NAMALWA (cell line): ENCODE measurements at places on chromosomes 3 and 15.

DNA sequence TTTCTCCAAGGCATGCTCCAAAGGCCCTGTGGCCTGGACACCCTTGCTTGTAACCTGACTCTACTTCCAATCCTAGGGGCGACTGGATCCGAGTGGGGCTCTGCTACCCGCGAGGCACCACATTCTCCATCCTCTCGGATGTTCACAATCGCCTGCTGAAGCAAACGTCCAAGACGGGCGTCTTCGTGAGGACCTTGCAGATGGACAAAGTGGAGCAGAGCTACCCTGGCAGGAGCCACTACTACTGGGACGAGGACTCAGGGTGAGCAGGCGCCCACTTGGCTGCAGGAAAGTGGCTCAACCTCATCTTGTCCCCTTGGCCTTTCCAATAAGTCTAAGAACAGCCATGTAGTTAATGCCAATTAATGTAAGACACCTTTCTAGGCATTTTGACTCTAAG is 51.9 kb downstream of the MESD start:
- no peak for DNase-seq

DNA sequence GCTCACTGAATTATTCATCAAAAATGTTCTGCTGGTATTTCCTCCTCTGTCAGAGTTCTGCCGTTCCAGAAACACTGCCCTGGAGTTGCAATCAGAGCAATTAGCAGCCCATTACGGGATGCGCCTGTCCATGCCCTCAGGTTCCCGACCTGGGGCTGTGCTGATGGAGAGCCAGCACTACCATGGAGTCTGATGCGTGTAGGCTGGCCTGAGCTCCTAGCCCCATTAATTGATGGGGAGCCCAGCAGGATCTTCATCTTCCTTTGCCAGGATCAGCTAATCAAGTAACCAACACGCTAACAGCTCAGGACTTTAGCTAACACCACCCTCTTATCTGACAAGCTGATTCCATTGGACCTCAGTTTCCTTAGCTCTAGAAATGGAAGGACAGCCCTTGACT is 164.2 kb downstream of the ABHD5 start:
- DNase-seq, result no peak

DNA sequence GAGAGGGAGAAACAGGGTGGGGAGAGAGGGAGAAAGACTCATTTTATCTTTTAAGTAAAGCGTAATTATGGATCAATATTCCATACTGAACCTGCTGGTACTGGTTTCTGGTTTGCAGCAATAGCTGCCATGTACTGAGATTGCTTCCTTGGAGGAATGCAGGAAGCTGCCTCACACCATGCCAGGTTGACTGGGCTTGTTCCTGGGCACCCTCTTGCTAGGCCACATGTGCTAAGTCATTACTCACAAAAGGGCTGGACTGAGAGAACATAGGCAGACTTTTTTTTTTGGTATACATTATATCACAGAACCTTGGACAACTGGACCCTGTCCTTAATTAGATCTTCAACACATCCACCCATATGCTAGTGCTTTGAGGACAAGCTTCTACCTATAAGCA is 193.4 kb downstream of the ZNF621 start:
- DNase-seq, result no peak

DNA sequence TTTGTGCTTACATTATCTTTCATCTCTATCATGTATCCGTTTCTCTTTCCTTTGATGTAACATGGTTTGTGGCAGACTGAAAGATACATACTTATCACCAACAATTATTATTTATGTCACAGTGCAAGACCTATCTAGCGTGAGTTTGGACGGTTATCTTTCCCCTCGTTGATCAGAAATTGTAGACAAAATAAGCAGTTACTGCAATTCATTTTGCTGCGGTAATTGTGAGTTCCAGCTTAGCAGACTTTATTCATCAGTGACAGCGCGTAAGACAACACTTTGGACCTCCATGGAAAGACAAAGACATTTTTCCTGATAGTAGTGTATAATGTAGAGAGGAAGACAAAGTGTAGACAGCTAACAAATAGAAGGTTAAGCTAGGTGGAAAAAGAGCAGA is 51.0 kb upstream of the UTS2B start:
- DNase-seq, result no peak

DNA sequence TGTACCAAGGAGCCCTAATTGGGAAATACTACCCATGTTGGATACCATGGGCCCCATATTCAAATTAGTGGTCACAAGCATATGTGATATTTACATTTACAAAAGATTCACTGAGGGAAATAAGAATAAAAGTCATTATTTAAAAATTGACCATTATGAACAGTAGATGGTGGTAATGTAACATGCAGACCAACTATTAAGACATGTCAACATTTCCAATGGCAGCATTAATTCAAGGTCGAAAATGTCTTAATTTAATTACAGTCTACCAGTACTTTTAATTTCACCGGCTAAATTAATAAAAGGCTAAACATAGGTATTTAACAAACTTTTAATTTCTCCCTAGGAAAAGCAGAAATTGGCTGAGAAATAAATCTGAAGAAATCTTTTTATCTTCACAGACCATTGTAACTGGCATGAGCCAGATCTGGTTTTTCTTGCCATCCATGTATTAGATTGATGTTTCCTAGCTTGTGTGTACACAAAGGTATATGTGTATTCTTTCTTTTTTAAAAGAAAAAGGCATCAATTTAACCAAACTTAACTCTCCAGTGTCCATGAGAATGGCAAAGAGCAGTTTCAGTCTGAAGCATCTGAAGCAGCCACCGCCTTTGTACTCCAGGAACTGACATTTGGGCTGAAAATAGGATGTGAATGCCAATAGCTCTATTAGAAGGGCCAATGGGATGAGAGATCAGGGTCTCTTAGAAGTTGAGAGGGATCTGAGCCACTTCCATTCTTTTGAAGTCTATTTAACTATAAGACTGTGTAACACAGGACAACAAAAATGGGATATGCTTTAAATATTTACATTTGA is 26.6 kb downstream of the NEK11 start:
- peak; percentile 36 for DNase-seq

DNA sequence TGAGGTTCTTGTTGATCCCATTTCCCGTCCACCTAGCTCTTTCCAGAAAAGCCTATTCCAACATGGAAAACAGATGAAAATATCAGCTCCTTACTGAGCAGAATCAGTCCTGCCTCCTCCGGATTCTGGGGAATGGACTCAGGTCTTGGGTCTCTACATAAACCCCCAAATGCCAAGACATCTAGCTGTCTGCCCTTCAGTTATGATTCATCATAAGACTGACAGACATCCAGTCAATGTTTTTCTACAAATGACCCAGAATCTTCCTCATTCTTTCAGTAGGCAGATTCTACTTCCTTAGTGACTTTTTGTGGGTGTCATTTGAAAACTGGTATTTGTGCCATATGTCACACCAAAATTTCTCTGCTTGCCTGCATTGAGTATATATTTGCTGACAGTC is 103.0 kb upstream of the TGFBR2 start:
- DNase-seq, result no peak

- DNase-seq, result no peak
These were observed 157.2 kb downstream of the CADPS start for GRCh38 chr3:62718011-62718410.

DNA sequence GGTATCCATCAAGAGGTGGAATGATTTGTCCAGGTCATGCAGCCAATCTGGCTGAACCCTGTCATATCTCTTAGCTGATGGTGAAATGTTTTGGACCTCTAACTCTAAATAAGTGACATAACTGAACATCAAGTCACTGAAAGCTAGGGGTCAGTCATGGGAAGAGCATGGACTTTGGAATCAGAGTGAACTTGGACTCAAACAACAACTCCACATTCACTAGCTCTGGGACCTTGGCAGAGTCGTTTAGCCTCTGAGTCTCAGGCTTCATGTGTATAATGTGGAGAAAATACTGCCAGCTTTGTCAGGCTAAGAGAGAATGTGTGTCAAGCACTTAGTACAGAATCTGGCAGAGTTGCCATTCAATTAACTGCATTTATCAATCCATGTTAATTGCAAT is 557.8 kb upstream of the CFAP20DC start:
- no peak for DNase-seq

DNA sequence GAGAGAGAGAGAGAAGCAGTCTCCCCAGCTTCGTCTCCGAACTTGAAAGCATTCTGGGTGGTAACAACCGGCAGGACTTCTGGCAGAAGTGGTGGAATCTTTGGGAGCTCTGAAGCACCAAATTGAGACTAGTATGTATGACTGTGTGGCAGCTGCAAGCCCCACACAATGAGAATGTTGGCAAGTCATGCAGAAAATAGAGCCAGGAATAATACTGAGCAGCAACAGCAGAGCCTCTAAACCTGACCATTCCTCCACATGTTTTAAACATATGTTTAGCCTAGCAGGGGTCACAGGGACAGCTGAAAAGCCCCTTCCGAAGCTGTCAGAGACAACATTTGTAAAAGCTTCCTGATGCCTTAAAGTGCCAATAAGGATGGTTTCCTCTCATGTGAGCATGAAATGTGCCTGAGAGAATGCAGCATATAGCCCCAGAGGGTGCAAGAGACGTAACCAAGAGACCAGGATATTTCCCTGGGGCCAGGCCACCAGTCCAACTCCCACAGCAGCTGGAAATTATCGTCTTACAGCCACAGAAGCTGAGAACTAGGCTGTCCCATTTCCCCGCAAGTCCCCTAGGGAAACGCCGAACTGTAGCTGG is 178.6 kb upstream of the CCDC54 start:
- no peak for DNase-seq

DNA sequence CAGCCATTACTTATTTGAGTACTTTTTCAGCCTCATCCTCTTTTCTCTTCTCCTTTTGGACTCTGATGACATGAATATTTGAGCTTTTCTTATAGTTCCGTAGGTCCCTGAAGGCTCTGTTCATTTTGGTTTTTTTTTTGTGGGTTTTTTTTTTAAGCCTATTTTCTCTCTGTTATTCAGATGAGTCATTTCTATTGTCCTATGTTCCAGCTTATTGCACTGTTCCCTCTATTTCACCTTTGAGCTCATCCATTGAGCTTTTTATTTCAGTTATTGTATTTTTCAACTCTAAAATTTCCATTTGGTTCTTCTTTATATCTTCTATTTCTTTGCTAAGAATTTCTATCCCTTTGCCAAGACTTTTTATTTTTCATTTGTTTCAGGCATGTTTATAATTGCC is 7.2 kb upstream of the MGLL start:
- DNase-seq, result no peak

DNA sequence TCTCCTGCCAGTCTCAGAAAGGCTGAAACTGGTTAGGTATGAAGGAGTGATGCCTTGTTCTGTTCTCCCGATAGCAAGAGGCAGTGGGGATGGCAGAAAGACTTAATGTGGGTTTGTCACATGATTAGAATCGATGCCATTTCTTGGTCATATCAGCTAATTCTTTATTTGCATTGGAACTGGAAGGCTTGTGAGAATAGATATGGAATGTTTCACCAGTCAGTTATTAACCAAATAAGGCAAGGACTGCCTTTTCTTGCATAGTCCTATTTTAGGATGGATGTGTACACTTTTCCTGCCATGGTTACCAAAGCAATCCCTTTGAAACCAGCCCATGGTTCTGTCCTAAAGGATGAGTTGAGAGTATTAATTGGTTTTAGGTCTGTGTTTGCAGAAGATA is 33.7 kb downstream of the FILIP1L start:
- DNase-seq, result no peak

DNA sequence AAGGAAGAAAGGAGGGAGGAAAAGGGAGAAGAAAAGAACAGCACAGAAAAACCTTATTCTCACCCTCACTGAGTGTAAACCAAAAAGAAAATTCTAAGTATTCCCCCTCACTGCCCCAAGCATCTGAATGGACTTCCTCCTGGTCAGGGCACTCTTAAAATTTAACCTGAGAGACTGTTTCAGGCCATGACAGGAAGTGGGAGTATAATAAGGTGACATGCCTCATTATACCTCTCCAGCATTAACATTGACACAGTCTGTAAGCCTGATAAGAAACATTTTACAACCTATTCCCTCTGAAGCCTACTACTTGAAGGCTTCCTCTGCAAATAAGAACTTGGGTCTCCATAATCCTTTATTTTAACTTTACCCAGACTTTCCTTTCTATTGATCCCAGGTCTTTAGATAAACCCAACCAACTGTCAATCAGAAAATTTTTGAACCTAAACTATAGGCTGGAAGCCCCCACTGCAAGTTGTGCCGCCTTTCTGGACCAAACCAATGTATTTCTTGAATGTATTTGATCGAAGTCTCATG is 41.7 kb downstream of the SLCO2A1 start:
- no peak for DNase-seq

DNA sequence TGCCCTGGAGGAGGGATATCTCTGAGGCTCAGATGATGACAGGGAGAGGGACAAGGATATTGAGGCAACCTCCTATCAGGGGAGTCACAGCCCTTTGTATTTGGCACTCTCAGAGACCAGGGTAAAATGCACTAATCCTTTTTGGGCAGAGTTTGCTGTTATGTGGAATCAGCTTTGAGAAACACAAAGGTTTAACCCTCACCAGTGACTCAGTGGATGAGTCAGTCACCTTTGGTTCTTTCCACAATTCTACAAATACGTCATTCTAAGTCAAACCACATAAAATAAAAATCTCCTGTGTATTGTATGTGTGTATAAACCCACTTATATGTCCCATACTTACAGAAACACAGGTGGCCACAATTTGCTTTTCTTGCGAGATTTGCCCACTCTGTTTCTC is 5.1 kb downstream of the LSAMP start:
- DNase-seq, result no peak

DNA sequence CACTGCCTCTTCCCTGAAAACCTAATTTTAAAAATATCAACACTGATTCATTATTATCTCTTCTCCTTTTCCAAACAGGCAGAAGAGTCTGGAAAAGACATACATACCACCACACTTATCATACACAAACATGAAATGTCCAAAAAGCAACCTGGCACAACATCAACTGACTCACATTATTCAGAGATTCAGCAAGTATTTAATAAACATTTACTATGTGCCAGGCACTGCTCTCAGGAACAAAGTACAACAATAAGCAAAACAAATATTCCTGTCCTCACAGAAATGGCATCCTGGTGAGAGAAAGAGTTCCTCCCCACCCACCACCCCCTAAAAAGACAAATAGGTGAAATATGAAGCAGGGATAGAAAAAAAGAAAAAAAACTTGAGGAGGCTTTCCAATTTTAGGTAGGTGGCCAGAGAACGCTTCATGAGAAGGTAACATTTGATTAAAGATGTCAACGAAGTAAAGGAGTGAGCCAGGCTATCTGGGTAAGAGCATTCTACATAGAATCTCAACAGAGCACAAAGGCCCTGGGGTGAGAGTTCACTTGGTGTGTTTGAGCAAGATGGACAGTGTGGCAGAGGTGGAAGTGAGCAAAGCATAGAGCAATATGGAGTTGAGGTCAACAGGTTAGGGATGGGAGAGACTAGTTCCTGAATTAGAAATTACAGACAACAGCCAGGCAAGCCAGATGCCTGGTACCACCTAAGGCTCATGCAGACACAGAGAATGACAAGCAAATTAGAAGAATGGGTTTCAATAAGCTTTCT is 141.7 kb downstream of the OSBPL10 start:
- no peak for DNase-seq
